ENCODE measurements at places on chromosomes 16 and 17. TPM values are rescaled to one million over a fixed set of nuclear protein-coding genes. Genes with fewer than 3 reads are reported as not detected.

The IRX5 gene
- not detected for total RNA-seq

The SOST gene
- total RNA-seq, result not detected

The IRX3 gene
- total RNA-seq, result 0.86 TPM

The C17orf78 gene
- total RNA-seq, result not detected

The BOLA2 gene
- 20.3 TPM for total RNA-seq

The DNAAF8 gene
- total RNA-seq, result 1.3 TPM

The CEP295NL gene
- total RNA-seq, result 5.6 TPM

The NFAT5 gene
- total RNA-seq, result 34.5 TPM

The KRTAP4-9 gene
- not detected for total RNA-seq

The NPB gene
- 0.64 TPM for total RNA-seq

The LRRC37A gene
- 4.5 TPM for total RNA-seq

The PRAC1 gene
- total RNA-seq, result not detected

The PDILT gene
- total RNA-seq, result not detected

- peak; percentile 27 for DNase-seq
Observed at GRCh38 chr16:303760-304505, 21.0 kb downstream of the PDIA2 start.

DNA sequence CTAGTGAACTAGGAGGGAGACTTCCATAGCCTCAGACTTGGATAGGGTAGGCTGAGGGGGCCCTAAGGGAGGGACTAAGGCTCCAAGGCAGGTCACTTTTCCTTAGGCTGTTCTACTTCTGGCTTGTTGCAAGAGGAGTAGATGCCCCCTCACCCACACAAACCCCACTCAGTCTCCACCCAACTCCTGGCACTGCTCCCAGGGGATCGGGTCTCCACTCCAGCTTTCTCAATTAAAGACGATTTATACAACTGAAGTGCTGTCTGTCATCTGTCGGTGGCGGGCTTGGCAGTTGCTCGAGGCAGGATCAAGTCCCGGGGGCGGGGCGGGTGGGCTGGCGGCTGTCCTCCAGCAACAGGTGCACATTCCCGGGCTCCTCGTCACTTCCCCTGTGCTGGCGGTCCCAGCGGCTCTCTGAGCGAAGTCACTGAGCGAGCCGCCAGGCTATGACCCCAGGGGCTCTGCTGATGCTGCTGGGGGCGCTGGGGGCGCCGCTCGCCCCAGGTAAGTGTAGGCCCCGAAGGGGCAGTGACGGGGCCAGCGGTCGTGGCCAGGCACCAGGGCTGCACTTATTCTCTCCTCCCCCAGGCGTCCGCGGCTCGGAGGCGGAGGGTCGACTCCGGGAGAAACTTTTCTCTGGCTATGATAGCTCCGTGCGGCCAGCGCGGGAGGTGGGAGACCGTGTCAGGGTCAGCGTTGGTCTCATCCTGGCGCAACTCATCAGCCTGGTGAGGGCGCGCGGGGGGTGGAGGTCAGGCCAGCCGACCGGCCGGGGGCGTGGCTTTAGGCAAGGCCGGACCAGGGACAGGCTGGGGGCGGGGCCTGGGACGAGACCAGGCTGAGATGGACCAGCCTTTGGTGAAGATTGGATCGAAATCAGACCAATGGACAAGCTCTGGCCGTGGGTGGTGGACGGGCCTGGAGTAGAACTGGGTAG is at the start of gene CHRNB1:
CHRNB1 (plus strand) TSS at position 380 of the 937 bp plus-strand sequence; CDS start at position 447, 67 bp downstream.
- DNase-seq, result peak; percentile 42

- DNase-seq, result no peak
Observed at GRCh38 chr16:84255050-84255810, 15.4 kb upstream of the KCNG4 start.

DNA sequence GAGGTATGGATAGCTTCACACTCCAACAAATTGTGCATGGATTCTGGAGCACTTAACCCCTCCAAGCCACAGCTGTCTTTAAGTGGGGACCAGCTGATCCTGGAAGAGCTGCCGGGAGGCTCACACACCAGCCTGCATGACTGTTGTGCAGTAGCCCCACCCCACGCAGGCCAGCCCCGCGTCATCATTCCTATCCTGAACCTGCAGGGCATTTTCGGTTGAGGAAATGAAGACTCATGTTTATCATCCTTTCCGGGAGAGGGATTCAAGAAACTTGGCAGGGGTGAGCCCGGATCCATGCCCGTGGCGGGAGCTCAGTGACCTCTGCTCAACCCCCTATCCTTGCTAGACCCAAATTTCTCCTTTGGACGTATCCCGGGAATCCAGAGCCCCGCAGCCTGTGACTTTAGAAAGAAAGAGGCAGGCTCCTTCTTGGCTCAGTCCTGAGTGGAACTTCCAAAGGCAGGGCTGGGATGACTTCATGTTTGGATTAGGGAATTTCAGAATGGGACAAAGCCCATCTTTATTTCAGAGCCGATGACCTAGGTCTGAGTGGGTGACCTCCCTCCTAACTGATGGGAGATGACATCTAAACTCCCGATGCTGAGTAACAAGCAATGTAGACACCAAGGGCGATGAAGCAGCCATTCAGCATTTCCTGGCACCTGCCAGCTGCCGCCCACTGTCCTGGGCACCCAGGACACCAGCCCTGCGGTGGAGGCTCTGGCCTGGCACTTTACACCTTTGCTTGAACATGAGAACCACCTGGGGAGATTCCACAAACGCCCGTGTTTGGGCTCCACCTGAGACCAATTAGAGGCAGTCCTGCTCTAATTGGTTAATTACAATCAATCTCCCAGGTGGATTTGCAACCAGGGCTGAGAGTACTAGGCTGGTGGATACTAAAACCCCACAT is 43.3 kb upstream of the CMIP start:
- DNase-seq, result peak; percentile 47

DNA sequence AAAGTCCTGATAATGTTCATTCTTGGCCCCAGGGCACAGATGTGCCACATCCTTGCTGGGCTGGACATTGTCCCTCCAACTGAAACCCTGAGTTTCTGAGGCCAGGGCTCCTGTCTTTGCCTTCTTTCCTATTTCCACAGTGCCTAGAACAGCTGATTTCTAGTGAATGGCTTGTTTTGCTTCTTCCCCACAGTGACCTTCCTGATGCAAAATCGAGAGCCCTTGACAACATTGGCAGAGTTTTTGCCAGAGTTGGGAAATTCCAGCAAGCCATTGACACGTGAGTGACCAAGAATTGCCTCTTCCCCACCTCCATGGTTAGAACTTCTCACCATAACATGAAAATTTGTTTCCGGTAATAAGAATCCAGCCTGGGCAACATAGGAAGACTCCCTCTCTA is 14.5 kb downstream of the ODAD4 start:
- no peak for DNase-seq

GRCh38 chr17:77506371-77506991 is 365.7 kb downstream of the SEC14L1 start:
- no peak for DNase-seq

DNA sequence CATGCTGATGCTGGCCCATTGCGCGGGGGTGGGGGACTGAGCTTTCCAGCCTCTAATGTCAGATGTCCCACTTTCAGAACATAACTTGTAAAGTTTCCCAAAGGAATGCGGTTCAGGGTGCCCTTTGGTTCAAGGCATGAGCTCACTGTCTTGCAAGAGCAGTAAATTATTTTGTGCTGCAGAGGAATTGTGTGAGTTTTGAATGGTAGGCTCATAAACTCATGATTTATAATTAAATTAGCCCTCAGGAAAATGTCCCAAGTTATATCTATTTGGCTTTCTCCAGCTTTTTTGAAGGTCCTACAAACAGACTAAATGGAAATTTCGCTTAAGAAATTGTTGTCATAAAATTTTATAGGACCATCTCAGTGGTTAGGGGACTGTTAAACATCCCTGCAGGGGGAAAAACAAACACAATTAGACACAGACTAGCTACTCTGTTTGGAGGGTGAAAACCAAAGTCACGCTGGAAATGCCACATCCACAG is 321.8 kb downstream of the HS3ST3B1 start:
- peak; percentile 36 for DNase-seq

DNA sequence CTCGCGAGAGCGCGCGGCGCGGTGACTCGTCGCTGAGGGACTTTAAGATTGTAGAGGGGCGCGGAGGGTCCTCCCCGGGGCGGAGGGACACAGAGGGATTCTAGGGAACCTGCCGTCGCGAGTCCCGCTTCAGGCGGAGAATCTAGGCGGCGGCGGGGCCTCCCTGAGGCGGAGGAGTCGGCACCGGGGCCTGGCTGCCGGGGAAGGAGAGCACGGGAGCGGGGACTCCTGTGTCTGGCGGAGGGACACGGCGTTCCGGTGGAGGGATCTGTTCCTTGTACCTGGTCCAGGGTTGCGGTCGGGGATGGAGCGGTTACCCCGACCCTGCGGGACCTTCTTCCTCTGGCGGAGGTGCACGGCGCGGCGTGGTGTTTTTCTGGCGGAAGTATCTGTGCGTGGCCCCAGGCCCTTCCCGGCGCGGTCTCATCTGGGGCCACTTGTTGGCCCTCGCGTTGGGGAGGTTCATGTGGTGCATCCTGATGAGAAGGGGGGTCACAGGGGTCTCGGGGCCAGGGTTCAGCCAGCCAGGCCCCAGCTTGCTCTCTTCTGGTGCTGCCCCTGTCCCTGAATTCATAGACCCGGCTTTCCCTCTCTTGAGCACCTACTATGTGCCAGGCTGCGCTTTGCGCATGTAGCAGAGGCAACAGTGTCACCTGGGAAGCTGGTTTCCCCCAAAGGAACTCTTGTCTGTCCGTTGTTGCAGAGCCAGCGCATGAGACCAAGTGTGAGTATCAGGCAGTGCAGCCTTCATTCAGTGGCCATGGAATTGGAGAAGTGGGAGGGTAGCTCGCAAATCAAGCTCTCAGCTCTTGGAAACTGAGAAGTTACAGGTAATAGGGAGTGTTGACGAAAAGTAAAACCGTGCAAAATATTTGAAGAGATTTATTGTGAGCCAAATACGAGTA is 563 bp upstream of the ZKSCAN2 start:
- DNase-seq, result peak; percentile 91

DNA sequence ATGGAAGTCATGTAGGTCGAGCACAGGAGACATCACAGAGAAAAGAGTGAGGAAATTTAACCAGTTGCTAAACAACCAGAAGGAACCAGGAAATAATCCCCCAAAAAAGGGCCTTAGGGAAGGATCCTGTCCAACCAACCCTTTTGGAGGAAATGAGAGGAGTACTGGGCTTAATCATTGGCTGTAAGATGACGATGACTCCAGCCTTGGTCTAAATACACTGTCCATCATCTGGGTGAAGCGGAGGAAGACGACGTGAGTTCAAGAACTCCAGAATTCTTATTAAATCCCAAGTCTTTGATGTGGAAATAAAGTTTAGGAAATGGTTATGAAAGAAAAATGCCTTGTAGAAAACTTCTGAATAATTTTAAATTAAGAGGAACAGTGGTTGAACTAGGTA is 11.5 kb upstream of the ALOX15 start:
- no peak for DNase-seq

- DNase-seq, result peak; percentile 69
Observed at GRCh38 chr16:48318630-48319029, 66.6 kb downstream of the SIAH1 start.

DNA sequence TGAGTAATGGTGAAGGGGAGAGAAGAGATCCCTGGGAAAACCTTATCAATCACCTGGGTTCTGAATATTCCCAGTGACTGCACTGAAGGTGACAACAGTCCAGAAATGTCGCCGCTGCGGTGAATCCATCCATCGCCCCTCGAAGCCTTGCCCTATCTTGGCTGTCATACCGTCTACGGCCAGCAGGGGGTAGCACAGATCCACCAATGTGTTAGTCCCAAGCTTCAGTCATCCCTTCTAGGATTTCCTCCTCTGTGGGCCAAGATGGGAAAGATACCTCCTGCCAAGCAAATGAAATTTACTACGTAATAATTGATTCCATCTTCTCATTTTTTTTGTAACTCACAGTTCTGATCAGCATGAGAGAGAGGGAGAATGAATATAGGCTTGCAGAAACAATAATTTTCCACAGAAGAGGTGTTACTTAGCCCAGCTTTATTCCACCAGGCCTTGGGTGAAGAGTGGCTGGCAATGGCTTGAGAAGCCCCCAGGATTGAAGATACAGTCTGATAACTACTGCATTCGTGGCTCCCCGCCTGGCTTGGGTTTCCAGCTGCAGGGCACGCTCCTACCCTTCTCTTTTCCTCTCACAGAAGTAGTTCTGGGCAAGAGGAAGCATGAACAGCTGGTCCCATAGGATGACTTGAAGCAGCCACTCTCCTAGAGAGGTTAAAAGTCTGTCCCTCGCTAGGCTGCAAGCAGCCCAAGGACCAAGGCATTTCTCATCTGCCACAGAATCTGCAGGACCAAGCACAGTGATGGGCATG is 2.6 kb upstream of the FMNL1 start:
- DNase-seq, result peak; percentile 75

- no peak for DNase-seq
Observed at GRCh38 chr17:4194796-4195195, 51.8 kb downstream of the CYB5D2 start.

- DNase-seq, result no peak
Observed at GRCh38 chr17:69734656-69735055, 320.2 kb downstream of the MAP2K6 start.

GRCh38 chr16:48113471-48113870 is 42.3 kb downstream of the ABCC12 start:
- no peak for DNase-seq

GRCh38 chr16:51635181-51635580 is 484.1 kb upstream of the SALL1 start:
- no peak for DNase-seq

DNA sequence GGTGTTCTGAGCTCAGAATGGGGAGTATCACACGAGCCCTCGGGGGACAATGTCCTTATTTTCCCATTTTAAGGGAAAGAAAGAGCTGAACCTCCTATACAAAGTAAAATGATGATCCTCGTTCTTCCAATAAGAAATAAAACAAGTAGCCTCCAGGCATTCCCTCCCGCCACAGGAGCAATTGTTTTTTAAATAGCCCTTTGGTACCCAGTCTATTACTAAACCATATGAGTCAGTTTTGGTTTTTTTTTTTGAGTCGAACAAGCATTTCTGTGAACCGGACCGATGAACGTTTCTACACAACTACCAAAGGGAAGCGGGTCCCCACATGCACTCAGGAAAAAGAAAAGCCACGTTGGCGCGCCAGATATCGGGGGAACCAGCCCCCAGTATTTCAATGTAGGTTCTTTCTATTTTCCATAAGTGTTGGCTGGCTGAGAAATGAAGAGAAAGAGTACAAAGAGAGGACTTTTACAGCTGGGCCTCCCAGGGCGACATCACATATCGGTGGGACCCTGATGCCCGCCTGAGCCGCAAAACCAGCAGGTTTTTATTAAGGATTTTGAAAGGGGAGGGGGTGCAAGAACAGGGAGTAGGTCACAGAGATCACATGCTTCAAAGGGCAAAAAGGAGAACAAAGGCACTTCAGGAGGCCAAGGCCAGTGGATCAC is 3.8 kb upstream of the DCXR start:
- DNase-seq, result no peak

DNA sequence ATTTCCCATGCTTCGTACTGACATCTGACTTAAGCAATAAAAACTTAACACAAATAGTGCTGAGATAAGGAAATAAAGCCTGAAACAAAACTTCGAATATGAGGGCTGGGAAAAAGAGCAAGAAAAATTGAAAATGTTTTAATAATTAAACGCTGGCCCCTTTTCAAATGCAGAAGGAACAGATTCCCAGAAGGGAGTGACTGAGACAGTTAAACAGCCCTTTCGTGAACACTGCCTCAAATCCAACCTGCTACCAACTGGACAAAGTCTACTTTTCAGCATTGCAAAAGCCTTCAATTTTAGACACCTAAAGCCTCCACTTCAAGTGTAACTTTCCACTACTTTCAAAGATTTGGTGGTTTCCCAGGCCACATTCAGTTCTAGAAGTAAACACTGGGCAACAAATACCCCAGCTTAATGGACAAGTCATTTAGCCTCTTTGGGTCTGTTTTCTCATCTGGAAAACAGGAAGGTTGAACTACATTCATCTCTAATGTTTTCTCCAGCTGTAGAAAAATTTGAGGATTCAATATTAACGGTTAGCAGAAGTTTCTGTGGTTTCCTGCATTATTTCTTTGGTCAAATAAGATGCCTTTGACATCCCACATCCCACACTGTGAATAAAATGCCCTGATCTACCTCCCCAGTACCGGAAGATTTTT is 11.8 kb downstream of the RFFL start:
- DNase-seq, result peak; percentile 67
